ENCODE measurements at places on chromosomes 3 and 15. TPM values are rescaled to one million over a fixed set of nuclear protein-coding genes. Genes with fewer than 3 reads are reported as not detected.

Gene PLXND1
- total RNA-seq = 109 TPM

Gene CFAP161
- total RNA-seq = 0.17 TPM

Gene SEC62
- total RNA-seq = 49.9 TPM

Gene FBXO40
- total RNA-seq = not detected

Gene ZDHHC19
- not detected for total RNA-seq

Gene NRROS
- under 0.01 TPM for total RNA-seq

Gene SAMMSON
- under 0.01 TPM for total RNA-seq

Gene RAD51
- total RNA-seq = 0.77 TPM
